SK-MEL-5 (cell line): ENCODE measurements at places on chromosomes 5 and 9.

- no peak for DNase-seq
Observed at GRCh38 chr5:107320376-107320775, 350.4 kb downstream of the EFNA5 start.

- no peak for DNase-seq
Observed at GRCh38 chr9:114280636-114281472, 42.0 kb upstream of the ORM1 start.

DNA sequence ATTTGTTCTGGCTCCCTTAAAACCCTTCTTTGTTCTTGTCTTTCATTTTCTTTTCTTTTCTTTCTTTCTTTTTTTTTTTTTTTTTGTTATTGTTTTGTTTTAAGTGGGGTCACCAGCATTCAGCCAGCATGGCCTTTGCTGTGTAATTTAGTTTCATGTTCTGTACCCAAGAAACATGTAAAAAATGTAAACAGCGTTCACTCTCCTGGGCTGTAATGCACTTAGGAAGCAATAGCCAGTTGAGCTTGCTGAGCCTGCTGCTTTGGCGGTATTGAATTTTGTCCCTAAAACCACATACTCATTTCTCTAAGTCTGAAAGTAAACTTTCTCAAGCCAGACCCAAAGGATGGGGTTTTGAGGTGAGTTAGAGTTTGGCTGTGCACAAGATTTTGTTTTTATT, 158.6 kb downstream of the PAPPA start:
- DNase-seq, result no peak

GRCh38 chr5:22649074-22649473, 204.1 kb downstream of the CDH12 start:
- peak; percentile 84 for DNase-seq

- DNase-seq, result no peak
Observed at GRCh38 chr5:4553978-4554377, 586.2 kb upstream of the ADAMTS16 start.
